GM23248 (cell line): ENCODE measurements at places on chromosomes 2 and 18.

DNA sequence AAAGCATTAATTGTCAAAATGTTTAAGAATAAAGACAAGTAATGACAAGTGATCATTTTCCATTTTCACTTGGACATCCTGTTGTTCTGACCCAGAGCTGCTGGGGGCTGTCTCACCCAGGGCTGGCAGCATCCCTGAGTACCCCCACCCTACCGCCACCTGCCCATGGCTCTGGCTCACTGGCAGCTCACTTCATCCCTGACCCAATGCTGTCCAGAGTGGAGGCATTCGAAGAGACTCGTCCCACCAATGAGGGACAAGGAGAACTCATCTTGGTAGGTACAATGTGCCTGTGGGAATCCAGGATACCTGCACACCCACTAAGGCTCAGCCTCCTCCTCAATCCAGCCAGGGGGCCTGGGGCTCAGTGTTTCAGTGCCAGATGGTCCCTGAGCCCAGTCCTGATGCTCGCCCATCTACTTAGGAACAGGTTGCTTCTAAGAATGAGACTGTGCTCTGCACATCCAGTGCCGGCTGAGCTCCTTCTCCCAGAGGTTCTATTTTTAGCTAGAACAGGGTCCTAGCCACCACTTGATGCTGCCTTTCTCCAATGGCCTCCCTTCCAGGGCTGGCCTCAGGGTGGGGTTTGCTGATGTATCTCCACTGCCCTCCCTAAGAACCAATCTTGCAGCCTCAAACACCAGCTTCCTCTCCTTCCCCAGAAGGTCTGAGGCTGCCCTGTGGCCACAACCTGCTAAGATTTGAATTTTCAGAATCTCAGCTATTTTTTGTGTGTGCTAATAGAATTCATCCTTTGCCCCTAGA lies 53.7 kb downstream of the ADD2 start:
- DNase-seq = no peak

- no peak for DNase-seq
These were observed 17.7 kb upstream of the CNDP1 start for GRCh38 chr18:74516271-74517235.

DNA sequence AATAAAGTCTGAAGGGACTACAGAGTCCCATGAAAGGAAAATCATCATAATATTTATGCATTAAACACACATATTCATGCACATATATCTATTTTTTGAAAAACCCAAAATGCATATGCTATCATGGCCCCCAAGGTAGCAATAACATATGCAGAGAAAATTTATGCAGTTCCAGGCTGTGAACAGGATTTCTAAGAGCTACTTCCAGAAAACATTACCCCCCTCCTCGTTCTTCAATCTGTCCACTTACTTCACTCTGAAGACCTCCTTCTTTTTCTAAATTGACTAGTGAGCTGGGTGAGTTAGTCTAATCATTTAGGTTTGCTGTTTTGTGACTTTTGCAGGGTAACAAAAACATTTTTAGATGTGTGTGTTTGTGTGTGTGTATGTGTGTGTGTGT lies 376.4 kb upstream of the ZEB2 start:
- no peak for DNase-seq

- DNase-seq = no peak
These were observed 3.3 kb downstream of the SLC9A2 start for GRCh38 chr2:102622646-102623045.

GRCh38 chr2:107936433-107937359 lies 49.6 kb upstream of the SLC5A7 start:
- peak; percentile 31 for DNase-seq

GRCh38 chr2:63778391-63778790 lies 63.3 kb upstream of the UGP2 start:
- DNase-seq = no peak

DNA sequence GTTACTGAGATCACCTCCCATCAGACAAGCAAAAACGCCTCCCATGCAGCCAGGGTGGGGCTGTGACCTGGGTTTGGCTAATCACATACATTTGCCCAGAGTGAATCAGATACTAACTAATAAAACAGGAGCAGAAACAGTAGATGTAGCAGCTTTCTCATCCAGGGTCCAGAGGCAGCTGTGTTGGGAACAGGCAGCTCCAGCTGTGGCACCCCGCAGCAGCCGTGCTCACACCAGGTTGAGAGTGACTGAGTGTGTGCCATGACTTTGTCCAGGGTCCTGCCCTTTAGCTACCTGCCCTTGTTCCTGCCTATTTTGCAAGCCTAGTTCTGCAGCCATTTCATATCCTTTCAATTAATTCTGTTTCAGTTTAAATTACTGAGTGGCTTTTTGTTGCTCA lies 20.5 kb downstream of the DDX18 start:
- no peak for DNase-seq

- no peak for DNase-seq
These were observed 72.1 kb upstream of the SULT1C3 start for GRCh38 chr2:108167699-108168098.

DNA sequence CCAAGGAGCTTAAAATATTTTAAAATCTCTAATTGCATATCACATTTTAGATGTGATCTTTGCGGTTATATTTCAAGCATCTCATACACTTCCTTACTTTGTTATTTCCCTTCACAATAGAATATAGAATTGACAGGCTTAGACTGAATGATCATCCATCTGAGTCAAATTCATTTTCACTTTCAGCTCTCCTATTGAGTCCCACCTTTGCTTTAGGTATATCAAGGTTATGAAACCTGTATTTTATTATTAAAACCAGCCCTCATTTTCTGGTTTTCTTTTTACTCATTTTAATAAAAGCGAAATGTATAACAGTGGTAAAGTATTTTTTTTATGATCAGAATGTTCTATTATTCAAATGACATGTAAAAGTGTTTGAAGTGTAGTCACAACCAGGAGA lies 162.9 kb upstream of the KYNU start:
- DNase-seq = no peak

- DNase-seq = peak; percentile 55
These were observed at the start of gene NCKAP5 for GRCh38 chr2:133568172-133568571. Gene NCKAP5 (minus strand): TSS chr2:133568463. CDS start chr2:133517526, 50,937 bp downstream.

GRCh38 chr2:37652199-37652640 lies 19.2 kb downstream of the CDC42EP3 start:
- peak; percentile 91 for DNase-seq

DNA sequence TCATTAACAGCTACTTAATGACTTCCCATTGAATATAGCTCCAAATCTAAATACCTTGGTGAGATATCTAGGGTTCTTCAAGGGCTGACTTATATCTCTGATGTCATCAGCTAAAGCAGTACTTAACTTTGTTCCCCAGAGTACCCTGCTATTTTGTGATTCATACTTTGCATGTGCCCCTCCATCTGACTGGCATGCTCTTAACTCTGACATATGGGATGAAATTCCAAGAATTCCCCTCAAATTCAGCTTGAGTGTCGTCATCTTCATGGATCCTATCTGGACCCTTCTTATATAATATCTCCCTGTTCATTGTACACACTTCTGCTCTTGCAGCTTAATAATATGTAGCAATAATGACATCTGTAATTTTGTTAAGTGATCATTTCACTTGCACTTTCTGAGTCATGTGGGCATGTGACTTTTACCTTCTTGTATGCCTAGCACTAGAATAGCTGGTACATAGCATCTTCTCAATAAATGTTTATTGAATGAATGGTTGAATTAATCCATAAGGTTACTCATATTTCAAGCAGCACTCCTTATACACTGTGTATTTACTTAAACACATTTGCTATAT lies 172.9 kb downstream of the WDR7 start:
- no peak for DNase-seq

- no peak for DNase-seq
These were observed 44.7 kb upstream of the SNED1 start for GRCh38 chr2:240953426-240954410.

DNA sequence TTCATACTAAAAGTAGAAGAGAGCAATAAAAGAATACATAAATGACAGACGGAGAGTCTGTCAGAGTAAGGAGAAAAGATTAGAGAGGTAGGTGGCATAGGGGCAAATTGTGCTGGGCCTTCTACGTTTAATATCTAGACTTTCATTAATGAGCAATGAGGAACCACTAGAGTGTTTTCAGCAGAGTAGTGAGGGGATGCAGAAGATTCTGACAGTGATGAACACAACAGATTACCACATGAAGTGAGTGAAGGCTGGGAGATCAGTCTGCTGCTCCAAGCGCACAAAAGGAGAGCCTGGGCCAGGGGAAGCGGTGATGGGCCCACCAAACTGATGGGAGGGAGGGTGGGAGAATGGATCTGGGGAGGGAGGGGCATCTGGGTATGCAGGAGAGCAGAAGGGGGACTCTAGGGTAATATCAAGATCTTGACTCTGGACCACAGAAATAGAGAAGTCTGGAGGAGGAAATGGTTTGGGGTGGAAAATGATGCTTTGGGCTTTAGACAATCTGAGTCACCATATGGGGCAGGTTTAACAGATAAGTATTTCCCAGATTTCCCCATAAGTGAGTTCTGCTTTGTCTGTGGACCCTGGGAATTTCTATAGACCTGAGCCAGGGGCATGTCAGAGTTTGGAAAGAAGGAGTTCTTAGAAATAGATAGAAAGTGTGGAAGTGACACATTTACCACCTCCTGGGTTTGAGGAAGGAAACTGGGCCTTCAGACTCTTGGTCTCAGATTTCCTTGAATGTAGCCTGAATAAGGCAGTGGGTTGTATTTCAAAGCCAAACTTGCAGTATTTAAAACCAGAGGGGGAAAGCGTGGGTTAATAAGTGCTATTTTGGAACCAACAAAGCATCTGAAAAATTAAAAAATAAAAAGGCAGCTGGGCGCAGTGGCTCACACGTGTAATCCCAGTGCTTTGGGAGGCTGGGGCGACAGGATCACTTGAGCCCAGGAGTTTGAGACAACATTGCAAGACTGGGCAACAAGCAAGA lies 15.0 kb upstream of the IL1A start:
- no peak for DNase-seq

GRCh38 chr2:147363181-147363580 lies 481.6 kb upstream of the ACVR2A start:
- DNase-seq = no peak

DNA sequence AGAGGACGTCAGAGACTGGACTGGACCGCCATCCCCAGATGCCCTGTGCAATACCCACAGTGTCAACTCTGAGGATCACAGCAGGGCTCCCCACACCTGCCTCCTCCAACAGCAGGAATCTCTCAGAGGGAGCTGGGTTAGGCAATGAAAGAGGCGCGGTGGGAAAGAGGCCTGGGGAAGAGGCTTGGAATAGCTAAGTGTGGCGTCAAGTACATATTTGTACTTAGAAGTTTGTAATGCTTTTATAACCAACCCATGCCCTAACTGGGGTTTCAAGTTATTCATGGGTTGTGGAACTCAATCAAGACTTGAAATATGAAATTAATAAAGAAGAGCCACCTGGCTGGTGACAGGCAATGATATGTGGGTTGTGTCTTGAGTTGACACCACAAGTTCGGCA lies 28.7 kb downstream of the CYP26B1 start:
- DNase-seq = no peak
